ENCODE measurements at places on chromosomes 12 and 14. TPM values are rescaled to one million over a fixed set of nuclear protein-coding genes. Genes with fewer than 3 reads are reported as not detected.

The ZC3H10 gene
- polyA plus RNA-seq, result 7.4 TPM

GRCh38 chr14:89382901-89383845, 33.9 kb downstream of the FOXN3 start:
- DNase-seq, result no peak

- DNase-seq, result no peak
Measured at GRCh38 chr14:24165785-24166184, 4.7 kb downstream of the IRF9 start.

DNA sequence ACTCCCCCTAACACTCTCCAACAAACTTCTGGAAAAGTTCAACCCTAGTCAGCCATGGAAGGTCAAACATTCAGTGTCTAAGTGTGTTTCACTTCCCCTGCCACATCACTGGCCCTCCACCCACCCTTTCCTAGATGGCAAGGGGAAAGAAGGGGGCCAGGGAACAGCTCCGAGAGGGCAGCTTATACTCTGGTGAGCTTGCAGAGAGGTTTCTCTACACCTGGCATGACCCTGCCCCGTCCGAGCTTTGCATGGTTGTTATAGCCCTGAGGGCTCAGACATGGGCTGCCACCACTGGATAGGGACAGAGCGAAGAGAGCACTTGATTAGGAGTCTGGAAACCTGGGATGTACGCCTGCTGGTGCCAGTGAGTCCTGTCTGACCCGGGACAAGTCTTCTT, 4.0 kb downstream of the ACVRL1 start:
- no peak for DNase-seq

DNA sequence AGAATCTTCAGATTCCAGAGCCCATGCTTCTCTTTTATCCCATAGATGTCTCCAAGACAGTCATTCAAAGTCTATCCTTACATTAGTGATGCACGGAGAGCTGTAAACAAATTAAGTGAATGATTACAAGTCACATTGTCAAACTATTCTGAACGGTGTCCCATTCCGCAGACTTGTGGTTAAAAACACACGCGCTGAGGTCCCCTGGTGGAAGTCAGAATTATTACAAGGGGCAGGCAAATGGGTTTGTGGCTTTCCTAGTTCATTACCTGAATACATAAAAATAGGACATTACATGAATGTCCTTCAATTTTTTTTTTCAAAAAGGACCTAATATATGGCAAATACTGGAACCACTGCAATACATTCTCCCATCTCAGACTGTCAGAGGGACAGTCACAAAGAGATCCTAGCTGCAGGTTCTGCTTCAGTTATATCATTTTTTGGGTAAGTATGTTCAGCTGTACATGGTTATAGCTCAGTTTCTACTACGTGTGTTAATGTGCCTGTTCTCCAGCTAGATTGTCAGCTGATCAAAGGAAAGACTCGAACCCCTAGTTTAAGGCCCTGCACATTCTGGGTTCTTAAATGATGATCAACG, 53.1 kb upstream of the STON2 start:
- peak; percentile 60 for DNase-seq

DNA sequence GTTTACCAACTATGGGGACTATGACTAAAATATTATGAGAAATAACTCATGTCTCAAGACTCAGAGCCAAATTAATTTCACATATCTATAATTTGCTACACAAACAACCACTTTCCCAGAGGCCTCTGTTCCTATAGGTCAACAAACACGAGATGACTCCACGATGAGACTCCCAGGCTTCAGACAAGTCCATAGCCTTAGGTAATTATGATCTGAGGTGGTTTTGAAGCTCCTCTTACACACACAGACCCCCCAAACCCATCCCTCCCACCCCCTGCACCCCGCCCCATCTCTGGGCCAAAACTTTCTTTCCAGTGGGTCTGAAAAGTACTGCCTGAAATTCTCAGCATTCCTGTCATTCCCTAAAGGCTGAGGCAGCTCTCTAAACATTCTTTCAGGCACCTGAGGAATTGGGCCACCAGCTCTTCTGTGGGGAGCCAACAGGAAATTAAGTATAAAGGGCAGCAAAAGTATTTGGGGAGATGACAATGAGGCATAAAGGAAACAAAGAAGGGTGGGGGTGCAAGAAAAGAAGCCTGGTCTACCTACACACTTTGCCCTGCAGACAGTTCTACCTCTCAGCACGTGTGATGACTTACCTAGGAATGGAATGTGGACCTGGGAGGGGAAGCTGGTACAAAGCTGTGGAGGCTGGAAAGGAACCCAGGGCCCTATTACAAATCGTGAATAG, 143.6 kb downstream of the PAWR start:
- peak; percentile 63 for DNase-seq

- DNase-seq, result no peak
Measured at GRCh38 chr14:90499908-90500664, 103.3 kb downstream of the CALM1 start.

GRCh38 chr12:82040987-82041743, 282.0 kb upstream of the PPFIA2 start:
- DNase-seq, result no peak

DNA sequence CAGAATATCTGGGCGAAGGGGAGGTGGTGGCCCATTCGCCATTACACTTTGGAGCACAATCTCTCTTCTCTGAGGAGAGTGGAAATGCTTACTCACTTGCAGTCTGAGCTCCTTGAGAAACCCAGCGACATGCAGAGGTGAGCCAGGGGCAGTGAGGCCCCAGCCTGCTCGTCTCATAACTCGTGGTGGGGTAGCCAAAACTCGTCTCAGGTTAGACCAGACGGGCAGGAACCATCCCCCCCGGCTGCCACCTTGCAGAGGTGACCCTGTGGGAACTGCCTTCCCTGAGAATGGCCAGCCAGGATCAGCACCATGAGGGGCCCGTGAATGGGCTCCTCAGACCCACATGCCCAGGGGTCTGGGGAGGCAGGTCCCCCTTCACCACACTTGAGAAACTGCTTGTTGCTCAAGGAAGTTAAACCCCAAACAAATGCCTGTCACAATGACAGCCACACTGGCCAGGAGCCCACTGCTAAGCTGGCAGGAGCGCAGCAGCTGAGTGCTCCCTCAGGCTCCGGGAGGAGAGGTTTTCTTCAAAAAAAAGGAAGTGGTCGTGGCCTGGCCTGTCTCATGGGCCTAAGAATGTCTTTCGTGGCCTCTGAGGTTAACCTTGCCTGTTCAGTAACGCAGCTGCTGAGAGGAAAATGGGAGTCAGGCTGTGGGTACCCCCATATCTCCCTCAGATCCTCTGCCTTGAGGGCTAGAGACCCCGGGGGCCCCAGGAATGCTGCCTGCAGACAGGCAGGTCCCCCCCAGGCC, 9.2 kb upstream of the ALDH2 start:
- no peak for DNase-seq

- DNase-seq, result no peak
Measured at GRCh38 chr12:46110928-46111699, 120.7 kb upstream of the SCAF11 start.

GRCh38 chr12:87656311-87656710, 372.9 kb downstream of the C12orf50 start:
- DNase-seq, result no peak

Measured in renal pelvis (tissue), 12 donors.